ENCODE measurements at places on chromosomes 3 and 15.
A peak's percentile ranks its signal among the peaks of the same experiment; 100 is the strongest.

- DNase-seq: no peak
These were observed 240.6 kb downstream of the OPA1 start for GRCh38 chr3:193833592-193833991.

DNA sequence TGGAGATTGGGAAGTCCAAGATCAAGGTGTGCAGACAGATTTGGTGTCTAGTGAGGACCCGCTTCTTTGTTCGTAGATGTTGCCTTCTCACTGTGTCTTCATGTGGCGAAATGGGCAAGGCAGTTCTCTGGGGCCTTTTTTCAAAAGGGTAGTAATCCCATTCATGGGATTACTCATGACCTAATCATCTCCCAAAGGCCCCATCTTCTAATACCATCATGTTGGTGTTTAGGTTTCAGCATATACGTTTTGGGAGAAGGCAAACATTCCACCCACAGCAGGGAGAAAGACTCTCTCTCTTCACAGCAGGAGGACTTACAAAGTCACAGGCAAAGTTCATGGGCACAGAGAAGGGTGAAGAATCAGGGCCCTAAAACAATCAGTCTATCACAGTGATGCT is 252.1 kb downstream of the RPLP1 start:
- DNase-seq: no peak

DNA sequence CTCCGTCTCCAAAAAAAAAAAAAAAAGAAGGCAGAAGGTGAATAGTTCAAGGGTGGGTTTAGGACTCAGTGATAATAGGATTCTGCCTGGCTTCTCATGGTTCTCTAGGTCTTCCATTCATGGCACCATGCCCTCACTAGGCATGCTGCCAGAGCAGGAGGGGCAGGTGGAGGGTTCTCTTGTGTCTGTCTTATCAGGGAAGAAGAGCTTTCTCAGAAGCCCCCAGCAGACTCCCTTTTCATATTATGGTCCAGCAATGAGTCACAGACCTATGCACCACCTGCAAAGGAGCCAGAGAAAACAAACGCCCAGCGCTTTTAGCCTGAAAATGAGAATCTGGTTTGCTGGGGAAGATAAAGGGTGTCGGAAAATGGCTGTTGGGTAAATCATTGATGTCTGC is 3.0 kb downstream of the CCR2 start:
- no peak for DNase-seq

GRCh38 chr3:88044411-88044810 is 14.4 kb downstream of the CGGBP1 start:
- no peak for DNase-seq

GRCh38 chr3:99874237-99875002 is 56.8 kb downstream of the CMSS1 start:
- DNase-seq: no peak

GRCh38 chr15:27088584-27089232 is 117.7 kb downstream of the GABRG3 start:
- no peak for DNase-seq

- DNase-seq: peak; percentile 77
These were observed 54.7 kb downstream of the ONECUT1 start for GRCh38 chr15:52735231-52736089.

- DNase-seq: no peak
These were observed 9.7 kb downstream of the ETV5 start for GRCh38 chr3:186099178-186099577.

DNA sequence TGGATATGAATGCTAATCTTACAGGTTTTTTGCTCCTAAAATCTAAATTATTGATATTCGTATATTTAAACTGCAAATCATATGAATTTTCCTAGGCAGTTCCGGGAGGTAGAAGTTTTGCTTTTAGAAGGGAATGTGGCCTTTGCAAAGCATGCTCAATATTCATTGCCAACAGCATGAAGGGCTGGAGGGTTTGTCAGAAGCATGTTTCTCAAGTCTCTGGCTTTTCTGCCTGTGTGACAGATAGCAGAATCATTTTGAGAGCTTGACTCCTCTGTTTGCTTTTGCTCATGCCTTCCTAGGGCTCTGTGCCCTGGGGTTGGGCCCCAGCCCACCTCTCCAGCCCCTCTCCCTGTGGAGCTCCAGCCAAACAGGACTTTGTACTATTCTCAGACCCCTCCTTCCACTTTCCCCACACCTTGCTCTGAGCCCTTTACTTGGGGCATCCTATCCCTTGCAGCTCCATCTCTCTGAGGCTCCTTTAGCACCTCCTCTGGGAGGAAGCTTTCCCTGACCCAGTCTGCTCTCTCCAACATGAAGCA is 91.3 kb downstream of the ARNT2 start:
- no peak for DNase-seq

DNA sequence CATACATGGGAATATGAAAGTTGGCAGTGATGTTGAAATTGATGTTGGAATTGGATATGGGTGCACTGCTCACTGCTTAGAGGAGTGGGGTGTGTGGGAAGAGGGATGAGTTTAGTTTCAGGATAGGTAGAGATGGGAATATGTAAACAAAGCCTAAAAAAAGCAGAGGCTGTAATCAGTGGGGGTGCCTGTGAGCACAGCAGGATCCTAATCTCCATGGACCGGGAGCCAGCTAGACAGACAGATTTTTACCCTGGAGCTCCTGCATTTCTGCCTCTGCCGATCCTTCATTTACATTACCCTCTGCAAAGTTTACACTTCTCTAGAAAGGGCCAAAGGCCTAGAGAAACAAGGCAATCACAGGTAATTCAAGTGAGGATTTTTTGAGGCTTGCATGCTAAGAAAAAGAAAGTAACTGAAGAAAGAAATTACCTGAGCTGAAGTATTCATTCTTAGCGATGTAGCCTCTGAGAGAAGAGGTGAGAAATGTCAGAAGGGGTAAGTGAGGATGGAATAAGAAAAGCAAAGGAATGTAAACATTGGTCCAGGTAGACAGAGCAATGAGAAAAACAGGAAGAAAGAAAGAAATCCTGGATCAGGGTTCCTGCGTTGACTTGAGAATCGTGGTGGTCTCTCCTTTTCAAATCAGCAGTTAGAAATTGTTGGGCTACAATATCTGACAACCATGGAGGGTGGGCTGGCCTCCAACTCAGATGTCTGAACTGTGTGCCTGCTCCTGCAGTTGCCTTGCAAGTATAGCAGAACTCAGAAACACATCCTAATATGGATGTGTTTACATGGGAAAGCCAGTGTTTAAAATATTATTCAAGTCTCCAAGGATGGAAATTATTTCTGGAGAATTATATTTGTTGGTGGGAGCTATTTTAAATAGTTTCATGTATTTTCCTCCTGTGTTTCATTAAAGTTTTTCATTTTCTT is 79.8 kb downstream of the CRTC3 start:
- no peak for DNase-seq

- no peak for DNase-seq
These were observed 62.5 kb downstream of the FAM43A start for GRCh38 chr3:194748225-194748624.

DNA sequence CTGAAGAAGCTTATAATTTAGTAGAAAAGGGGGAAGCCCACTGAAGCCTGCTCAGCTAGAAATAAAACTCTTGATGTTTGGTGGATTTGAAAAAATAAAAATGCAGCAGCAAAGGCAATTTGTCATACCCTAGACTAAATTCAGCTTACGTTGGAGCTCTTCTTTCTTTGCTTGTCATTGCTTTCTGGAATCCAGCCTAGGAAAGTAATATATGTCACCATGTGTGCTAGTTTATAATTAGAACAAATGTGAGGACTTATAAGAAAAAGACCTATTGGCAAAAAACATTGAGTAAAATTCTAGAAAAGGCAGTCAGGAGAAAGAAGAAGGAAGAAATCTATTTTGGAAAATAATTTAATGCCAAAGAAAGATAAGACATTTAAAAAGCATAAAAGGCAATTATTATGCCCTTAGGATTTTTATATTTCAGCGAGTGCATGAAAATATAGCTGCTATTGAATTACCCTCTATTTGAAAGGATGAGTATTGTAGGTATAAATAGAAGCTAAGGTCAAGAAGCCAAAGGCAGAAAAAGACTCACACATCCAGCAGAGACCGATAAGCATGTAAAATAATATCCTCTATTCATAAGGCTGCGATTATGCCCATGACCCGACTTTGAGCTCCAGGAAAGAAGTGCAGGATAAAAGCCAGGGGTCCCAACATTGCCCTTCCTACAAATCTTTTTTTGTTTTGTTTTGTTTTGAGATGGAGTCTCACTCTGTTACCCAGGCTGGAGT is 10.6 kb upstream of the BTBD1 start:
- no peak for DNase-seq

GRCh38 chr15:94042180-94042928 is 189.0 kb upstream of the MCTP2 start:
- no peak for DNase-seq

DNA sequence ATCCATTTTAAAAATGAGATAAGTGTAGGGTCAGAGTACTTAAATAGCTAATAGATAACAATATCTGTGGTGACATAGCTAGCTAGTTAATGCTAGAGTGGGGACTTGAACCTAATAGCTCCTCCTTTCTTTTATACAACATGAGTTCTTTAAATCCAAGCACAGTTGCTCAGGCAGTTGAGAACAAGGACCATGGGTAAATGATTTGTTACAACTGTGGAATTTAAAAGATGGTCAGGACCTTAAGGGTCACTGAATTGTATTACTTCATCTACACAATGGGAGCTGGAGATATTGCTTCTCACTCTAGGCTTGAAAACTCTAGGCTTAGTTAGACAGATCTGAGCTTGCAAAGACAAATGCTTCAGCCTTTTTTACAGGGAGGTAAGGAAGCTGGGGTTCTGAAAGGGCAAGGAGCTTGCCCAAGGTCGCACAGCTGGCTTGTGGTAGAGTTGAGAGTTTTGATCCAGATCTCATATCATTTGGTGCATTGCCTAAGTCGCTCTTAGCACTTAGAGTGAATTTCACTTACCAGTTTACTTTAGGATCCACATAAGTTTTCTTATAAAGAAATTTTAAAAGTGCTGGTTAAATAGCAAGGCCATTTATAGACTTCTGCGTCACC is 90.2 kb downstream of the EDEM1 start:
- no peak for DNase-seq

DNA sequence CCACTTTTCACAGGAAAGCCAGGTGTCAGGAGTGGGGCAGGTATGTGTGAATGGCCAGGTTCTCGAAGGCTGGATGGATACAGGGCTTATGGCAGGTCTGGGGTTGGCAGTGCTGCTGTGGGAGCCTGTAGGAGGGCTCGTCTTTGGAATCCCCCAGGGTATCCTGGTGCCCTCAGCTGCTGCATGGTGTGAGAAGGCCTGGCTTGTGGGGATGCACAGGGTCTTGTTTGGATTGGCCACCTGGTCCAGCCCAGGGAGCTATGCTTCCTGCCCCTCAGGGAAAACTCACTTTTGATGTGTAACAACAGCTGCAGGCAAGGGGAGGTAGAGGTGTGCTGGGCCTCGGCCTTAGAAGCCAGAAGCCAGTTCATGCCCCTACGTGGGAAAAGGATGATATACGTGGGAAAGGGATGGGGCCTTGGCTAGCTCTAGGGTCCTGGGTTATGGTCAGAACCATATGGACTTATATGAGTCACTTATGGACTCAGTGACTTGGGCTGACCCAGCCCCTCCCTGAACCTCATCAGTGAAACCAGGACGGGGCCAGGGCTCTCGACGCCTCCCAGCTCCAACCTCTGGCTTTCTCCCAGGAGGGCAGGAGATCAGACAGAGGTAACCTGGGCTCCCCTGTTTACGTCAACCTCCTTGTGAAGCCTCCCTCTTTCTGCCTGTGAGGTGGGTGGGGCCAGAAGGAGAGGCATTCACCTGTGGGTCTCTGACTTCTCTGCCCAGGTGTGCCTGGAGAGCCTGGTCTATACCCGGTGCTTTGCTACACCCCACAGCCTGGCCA is 37.8 kb upstream of the CSPG4 start:
- DNase-seq: no peak

DNA sequence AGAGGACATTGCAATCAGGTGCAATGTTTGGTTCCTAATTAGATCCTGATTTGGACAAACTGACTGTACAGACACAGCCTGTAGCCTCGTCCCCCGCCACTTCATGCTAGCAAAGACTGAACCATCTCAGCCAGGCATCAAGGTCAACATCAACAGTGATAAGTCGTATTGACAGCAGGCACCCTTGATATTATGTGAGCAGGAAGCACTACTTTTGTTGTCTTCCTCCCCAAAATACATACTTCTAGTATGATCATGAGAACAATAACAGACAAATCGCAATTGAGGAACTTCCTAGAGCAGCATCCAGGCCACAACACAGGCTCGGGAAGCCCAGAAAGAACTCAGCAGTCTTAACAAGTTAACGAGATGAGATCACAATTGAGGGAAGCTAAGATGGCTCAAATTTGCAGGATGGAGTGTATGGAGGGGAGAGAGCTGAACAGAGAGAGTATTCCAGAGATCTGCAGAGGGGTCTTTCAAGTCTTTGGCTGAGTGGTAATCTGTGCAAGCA is 20.4 kb downstream of the TGM5 start:
- DNase-seq: no peak

DNA sequence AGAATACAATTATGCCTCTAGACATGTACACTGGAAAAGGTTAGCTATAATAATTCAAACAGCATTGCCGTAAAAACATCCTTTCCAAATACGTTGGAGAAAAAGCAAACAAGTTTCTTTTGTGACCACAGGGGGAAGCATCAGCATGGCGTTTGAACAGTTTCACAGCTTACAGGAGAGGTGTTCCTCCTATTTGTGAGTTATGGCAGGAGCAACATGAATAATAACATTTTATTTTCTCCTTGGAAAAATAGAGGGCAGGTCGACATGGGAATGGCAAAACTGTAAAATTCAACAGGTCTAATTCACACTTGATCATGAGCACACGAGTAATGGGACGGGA is 39.7 kb upstream of the GADL1 start:
- peak; percentile 17 for DNase-seq

Data from Panc1 (cell line).